ENCODE measurements at places on chromosomes 7 and 10.

GRCh38 chr10:73439605-73440312, 6.4 kb upstream of the MSS51 start:
- no peak overlapping the region for H3K4me3 ChIP-seq
- no peaks in the 10 kb centered on the region for H3K27me3 ChIP-seq
- H3K4me1 ChIP-seq = no peaks in the 10 kb centered on the region
- DNase-seq = no peak

GRCh38 chr10:6321880-6322279, 119.1 kb downstream of the PFKFB3 start:
- H3K27me3 ChIP-seq = no peaks in the 10 kb centered on the region
- no peak overlapping the region for H3K4me3 ChIP-seq
- no peak for DNase-seq
- H3K36me3 ChIP-seq = no peaks in the 10 kb centered on the region
- H3K27ac ChIP-seq = no peak overlapping the region
- peaks cover 20% of the 10 kb centered on the region for H3K4me1 ChIP-seq

DNA sequence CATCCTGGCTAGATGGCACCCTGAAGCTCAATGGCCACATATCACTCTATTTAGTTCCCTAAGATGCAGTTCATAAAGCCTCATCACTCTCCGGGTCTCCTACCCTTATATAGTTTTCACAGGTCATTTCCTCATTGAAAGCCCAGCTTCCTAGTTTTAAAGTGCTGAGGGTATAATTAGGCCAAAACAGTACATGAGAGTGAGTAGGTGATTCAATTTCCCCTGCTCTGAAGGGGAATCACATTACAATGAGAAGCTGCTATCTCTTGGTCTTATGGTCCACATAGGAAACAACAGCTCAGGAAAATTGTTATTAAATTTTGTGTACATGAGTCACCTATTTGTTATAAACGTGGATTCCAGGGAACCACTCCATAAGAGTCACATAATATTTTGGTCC, 162.0 kb downstream of the SEMA3E start:
- no peak overlapping the region for H3K4me3 ChIP-seq
- no peak for DNase-seq
- no peaks in the 10 kb centered on the region for H3K36me3 ChIP-seq
- H3K27me3 ChIP-seq = no peaks in the 10 kb centered on the region
- H3K4me1 ChIP-seq = no peaks in the 10 kb centered on the region

DNA sequence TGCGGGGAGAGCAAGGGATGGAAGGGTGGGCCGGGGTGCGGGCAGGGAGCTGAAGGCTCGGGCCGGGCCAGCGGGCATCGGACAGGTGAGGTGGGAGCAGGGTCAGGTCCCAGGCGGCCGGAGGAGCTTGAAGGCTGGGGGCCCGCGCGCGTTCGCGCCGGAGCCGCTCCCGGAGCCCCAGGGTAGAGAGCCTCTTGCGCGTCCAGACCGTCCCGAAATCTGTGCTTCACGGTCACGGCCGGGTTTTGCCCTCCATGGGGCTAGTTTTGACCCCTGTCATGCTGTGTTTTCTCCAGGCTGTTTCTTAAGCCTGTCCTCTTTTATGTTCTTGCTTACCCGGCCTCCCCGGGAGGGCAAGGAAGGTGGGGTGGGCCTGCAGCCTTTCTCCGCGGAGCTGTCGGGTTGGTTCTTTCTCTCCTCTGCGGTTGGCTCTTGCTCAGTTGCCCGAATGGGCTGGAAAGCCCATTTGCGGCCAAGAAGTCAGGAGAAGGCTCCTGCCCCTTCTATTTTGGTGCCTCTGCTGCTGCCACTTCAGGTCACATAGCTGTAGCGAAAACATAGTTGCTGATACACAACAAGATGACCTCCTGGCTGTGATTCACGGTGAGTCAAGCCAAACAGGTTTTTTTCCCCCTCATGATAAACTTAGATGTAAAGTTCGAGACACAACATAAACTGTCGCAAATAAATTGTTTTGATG, 650 bp downstream of the UBE2D1 start:
- peaks cover 35% of the 10 kb centered on the region for H3K4me1 ChIP-seq
- H3K27me3 ChIP-seq = no peaks in the 10 kb centered on the region
- H3K4me3 ChIP-seq = peak overlapping the region; percentile 95
- peaks cover 5% of the 10 kb centered on the region for H3K36me3 ChIP-seq
- DNase-seq = no peak

- H3K36me3 ChIP-seq = no peaks in the 10 kb centered on the region
- no peaks in the 10 kb centered on the region for H3K27me3 ChIP-seq
- H3K4me1 ChIP-seq = no peaks in the 10 kb centered on the region
- H3K4me3 ChIP-seq = no peak overlapping the region
- no peak for DNase-seq
- no peak overlapping the region for H3K27ac ChIP-seq
Observed at GRCh38 chr7:82823073-82823472, 339.6 kb downstream of the PCLO start.

GRCh38 chr7:17746020-17746530, 194.2 kb downstream of the SNX13 start:
- no peak for DNase-seq
- H3K36me3 ChIP-seq = no peaks in the 10 kb centered on the region
- H3K27me3 ChIP-seq = no peaks in the 10 kb centered on the region

- no peak overlapping the region for H3K27ac ChIP-seq
- no peaks in the 10 kb centered on the region for H3K27me3 ChIP-seq
- no peaks in the 10 kb centered on the region for H3K4me1 ChIP-seq
- H3K36me3 ChIP-seq = peaks cover 2% of the 10 kb centered on the region
- no peak for DNase-seq
Observed at GRCh38 chr7:56026538-56026937, 24.7 kb downstream of the PSPH start.

DNA sequence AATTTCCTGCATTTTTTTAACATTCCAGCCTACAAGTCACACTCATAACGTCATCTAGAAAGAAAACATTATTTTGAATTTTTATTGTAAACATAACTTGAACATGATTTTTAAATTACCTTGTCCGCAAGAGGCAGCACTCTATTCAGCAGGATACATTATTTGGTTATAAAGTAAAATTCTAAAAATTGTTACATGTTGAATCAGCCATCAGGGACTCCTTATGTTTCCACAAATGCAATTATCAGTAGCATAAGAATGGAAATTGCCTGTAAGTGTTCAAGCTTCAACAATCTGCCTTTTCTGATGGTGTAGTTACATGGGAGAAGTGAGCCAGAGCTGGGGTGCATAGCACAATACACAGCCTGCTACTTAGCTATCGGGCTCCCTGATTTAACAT, 97.5 kb downstream of the ZNF365 start:
- no peak overlapping the region for H3K4me3 ChIP-seq
- DNase-seq = no peak
- H3K36me3 ChIP-seq = no peaks in the 10 kb centered on the region

- H3K4me1 ChIP-seq = no peaks in the 10 kb centered on the region
- no peak overlapping the region for H3K4me3 ChIP-seq
- H3K36me3 ChIP-seq = no peaks in the 10 kb centered on the region
- H3K27ac ChIP-seq = no peak overlapping the region
- no peak for DNase-seq
- H3K27me3 ChIP-seq = no peaks in the 10 kb centered on the region
Observed at GRCh38 chr7:42790196-42790595, 121.7 kb downstream of the C7orf25 start.

GRCh38 chr7:875051-875450, 1.3 kb upstream of the GET4 start:
- H3K36me3 ChIP-seq = peaks cover 39% of the 10 kb centered on the region
- no peak overlapping the region for H3K4me3 ChIP-seq
- DNase-seq = no peak
- peak overlapping the region; percentile 35 for H3K27ac ChIP-seq
- H3K4me1 ChIP-seq = peaks cover 36% of the 10 kb centered on the region

GRCh38 chr10:120460186-120460585, 3.2 kb downstream of the PLPP4 start:
- DNase-seq = no peak
- peaks cover 4% of the 10 kb centered on the region for H3K4me1 ChIP-seq
- no peak overlapping the region for H3K4me3 ChIP-seq
- no peaks in the 10 kb centered on the region for H3K36me3 ChIP-seq
- peaks cover 28% of the 10 kb centered on the region for H3K27me3 ChIP-seq
- H3K27ac ChIP-seq = no peak overlapping the region

DNA sequence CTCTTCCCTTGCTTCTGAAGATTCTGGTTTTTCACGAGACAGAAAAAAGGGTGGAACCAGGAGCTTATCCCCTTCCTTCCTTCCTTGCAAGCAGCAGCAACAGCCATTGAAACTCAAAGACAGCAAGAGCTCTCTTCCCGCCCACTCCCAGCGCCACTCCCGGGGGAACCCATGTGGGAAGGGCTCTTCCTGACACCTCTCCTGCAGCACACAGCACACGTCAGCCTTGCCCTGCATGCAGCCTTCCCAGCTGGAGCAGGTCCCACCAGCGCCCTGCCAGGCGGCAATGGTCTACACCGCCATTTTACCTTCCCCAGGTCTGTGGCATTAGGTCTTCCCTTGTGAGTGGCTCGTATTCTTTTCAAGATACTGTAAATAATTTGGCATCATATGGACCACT, 161.8 kb downstream of the MGMT start:
- DNase-seq = no peak
- H3K36me3 ChIP-seq = peaks cover 17% of the 10 kb centered on the region
- no peak overlapping the region for H3K4me3 ChIP-seq
- H3K27me3 ChIP-seq = no peaks in the 10 kb centered on the region
- peaks cover 14% of the 10 kb centered on the region for H3K4me1 ChIP-seq

- H3K4me1 ChIP-seq = peaks cover 6% of the 10 kb centered on the region
- no peak overlapping the region for H3K4me3 ChIP-seq
- no peak for DNase-seq
- H3K36me3 ChIP-seq = no peaks in the 10 kb centered on the region
- peaks cover 5% of the 10 kb centered on the region for H3K27me3 ChIP-seq
Observed at GRCh38 chr7:42945821-42946626, 13.8 kb downstream of the MRPL32 start.

- peak overlapping the region; percentile 86 for H3K4me3 ChIP-seq
- peak overlapping the region; percentile 59 for H3K27ac ChIP-seq
- no peaks in the 10 kb centered on the region for H3K27me3 ChIP-seq
Observed at GRCh38 chr10:63522277-63522687, 1.1 kb downstream of the REEP3 start.
